NAMALWA (cell line): ENCODE measurements at places on chromosomes 16 and 17.
A peak's percentile ranks its signal among the peaks of the same experiment; 100 is the strongest.

- no peak for DNase-seq
Observed at GRCh38 chr17:39271546-39271945, 45.8 kb upstream of the STAC2 start.

DNA sequence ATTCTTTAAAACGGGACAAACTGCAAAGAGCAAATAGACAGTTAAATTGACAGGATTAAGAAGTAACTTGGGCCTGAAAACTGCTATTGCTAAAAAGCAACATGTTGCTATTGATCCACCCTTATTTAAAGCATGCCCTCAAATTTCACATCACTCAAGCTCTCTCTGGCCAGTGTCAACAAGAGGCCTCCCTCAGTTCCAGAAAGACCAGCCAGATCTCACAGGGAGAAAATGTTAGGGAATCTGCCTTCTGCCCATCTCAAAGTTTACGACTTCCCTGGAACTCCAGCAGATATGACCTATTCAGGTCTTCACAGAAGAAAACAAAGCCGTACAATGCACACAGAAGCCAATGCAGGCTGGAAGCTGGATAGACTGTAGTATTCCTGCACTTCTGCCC, 8.9 kb downstream of the CFAP20 start:
- no peak for DNase-seq

GRCh38 chr17:48814504-48814903, 2.5 kb downstream of the TTLL6 start:
- peak; percentile 76 for DNase-seq

DNA sequence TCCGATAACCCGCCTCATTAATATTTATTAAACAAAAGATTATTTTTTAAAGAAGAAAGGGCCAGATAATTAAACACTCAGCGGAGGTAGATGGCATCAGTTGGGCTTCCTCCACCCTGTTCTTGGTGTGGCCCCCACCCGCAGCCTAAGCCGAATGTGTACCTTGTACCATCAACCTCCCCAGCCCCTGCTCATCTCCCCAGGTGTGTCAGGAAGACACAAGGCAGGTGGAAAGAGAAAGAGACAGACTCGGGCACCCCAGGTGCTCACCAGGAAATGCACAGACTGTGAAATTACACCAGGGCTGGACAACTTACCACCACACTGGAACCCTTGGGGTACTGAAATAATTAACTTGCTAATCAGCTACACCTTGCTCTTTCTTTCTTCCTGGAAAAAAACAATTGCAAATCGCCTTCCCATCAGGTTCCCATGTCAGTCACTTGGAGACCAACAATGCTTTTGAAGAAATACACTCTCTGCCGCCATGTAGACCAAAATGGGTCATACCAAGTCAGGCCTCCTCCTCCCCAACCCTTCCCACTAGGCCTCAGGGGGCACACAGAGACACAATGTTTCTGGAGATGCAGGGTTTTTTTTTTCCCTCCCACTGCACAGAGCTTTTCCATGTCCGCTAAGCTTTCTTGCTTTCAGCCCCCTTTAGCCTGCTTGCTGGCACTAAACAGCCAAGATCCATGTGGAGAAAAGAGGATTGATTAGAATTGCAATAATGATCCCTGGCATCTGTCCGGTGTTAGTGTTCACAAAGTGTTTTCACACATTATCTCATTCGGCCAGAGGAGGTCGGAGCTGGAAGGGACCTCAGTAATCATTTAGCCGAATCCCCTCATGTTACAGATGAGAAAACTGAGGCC, 8.6 kb upstream of the LHX1 start:
- DNase-seq, result no peak

GRCh38 chr17:15261258-15261801, 3.8 kb downstream of the PMP22 start:
- no peak for DNase-seq

DNA sequence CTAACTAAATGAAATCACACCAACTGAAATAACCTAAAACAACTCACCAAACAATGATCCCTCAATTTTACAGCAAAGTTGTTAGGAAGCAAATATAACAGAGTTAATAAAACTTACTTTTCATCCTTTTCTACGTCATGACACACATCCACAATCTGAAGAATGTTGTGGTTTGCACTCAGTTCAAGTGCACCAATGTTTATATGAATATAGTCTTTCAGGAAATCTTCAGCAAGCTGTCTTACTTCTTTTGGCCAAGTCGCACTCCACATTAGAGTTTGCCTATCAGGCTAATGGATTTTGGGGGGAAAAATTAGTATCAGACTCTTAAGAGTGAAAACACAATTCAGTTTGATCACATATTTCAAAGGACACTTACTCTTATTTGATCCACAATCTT, 3.3 kb downstream of the DDX5 start:
- DNase-seq, result no peak

DNA sequence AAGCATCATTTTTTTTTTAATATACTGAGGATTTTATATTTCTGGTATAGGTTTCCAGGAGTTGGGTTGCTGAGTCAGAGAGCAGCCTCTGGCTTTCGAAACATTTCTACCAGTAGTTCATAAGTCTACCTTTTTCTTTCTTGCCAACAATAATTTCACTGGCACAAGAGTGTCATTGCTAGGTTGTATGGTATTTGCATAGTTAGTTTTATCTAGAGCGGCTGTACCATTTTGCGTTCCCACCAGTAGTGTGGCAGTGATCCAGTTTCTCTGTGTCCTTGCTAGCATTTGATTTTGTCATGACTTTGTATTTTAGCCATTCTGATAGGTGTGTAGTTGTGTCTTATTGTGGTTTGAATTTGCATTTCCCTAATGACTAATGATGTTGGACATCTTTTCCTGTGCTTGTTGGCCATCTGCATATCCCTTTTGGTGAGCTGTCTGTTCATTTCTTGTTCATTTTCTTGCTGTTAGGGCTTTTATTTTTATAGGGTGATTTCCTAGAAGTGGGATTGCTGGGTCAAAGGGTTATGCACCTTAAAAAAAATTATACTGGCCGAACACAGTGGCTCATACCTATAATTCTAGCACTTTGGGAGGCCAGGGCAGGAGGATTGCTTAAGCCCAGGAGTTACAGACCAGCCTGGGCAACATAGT, 39.9 kb downstream of the SNX29 start:
- no peak for DNase-seq

GRCh38 chr17:8798846-8799569, at the start of gene MFSD6L:
MFSD6L (minus strand) TSS chr17:8799365; CDS start chr17:8799120, 245 bp downstream.
- no peak for DNase-seq

- DNase-seq, result no peak
Observed at GRCh38 chr16:2089706-2090480, 42.1 kb downstream of the TSC2 start.

DNA sequence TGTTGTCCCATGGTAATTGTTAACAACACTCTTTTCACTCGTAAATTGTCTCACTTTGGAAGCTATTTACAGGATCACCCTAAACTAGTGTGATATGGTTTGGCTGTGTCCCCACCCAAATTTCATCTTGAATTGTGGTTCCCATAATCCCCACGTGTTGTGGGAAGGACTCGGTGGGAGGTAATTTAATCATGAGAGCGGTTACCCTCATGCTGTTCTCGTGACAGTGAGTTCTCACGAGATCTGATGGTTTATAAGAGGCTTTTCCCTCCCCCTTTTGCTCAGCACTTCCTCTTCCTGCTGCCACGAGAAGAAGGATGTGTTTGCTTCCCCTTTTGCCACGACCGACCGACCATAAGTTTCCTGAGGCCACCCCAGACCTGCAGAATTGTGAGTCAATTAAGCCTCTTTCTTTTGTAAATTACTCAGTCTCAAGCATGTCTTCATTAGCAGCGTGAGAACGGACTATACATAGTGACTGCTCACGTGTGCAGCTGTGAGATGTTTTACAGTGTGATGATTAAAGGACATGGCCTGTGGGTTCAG, 34.4 kb downstream of the DNAH3 start:
- peak; percentile 88 for DNase-seq
